Testis (tissue), 5 donors: ENCODE measurements at places on chromosomes 2 and 18. TPM values are rescaled to one million over a fixed set of nuclear protein-coding genes. Genes with fewer than 3 reads are reported as not detected.

Gene PLCL1
- 2.4 TPM for total RNA-seq

Gene DLGAP1
- 93.8 TPM for total RNA-seq

Gene PRKD3
- total RNA-seq = 78.1 TPM

DNA sequence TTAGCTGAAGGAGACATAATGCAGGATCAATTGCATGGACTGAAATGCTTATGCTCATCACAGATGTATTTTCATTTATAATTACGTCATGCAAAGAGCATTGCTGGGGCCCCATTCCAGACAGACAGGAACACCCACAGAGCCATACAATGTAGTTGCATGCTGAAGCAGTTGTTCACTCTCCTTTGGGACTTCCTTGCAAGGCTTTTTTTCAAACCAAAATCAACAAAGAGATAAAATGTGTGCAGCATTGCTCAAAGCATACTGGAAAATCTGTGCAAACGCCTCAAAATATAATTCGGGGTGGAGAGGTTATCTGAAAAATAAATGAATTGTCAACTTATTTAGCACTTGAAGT is 463.2 kb downstream of the CDH2 start:
- no peak for DNase-seq

DNA sequence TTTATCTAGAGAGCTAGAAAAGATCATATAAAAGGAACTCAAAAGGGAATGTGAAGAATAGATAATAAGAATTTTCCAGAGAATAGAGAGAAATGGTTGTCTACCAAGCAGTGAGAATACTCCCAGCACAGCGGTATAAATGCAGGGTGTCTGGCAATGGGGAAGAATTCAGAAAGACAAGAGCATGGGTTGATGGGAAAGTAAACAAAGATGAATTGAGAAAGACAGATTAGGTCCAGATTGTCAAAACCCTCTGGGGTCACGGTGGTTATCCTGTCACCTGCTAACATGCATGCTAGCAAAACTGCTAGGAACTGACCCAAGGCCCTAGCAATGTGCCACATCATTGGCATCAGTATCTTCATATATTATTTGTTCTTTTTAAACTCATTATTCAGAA is 30.8 kb upstream of the C1D start:
- no peak for DNase-seq

- DNase-seq = no peak
Measured at GRCh38 chr18:1585881-1586488, 681.3 kb downstream of the ADCYAP1 start.

GRCh38 chr2:111975819-111976218 is 77.4 kb downstream of the MERTK start:
- no peak for DNase-seq

DNA sequence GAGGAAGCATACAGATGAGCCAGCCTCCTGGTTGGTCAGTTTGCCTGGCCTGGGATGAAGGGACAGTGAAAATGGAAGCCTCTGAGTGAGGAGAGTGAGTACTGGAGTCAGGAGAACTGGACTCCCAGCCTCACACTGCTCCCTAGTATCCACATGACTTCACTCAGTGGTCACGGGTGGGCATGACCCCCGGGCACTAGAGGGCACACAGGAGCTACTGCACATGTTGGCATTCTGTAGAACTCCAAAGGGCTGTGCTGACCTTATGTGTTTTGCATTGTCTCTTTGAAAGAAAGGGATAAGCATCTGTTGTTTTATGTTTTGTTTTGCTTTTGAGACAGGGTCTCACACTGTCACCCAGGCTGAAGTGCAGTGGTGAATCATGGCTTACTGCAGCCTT is 23.7 kb downstream of the NCAPH start:
- DNase-seq = peak; percentile 65

DNA sequence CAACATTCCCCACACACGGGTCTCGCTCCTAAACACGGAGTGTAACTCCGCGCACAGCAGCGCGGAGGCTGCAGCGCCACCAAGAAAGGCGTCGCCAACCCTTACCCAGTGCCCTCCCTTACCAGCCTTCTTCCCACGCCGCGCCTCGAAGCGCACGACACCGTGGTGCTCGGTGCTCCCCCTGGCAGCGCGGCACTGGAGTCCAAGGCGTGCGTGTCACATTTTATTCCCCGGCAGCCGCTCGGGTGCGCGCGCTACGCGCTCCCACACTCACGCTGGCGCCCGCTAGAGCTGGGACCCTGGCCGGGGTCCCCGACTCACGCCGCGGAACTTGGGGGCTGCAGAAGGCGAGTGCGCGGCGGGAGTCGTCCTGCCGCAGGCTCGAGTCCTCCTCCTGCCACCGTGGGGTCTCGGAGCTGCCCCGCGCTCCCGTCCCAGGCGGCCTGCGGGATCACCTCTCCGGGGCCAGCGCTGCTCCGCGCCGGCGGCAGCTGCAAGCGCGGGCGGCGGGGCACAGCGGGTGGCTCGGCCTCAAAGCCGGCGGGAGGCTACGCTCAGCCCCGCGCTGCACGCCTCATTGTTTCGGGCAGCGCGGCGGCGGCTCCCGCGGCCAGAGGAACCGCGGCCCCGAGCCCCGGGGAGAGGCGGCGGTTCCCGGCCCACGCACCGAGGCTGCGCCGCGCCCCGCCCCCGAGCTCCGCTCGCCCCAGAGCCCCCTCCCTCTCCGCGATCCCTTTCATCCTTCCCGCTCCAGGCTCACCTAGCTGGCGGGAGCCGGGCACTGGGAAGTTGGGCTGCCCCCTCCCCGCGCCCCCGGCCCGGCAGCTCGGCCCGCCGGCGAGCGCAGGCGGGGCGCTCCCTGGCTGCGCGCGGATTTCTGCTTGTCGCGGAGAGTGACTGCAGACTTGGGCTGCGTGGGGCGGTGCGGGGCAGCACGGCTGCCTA is at the start of gene ST6GAL2:
ST6GAL2 (minus strand) TSS at position 197 of the 945 bp plus-strand sequence. CDS start 42,190 bp downstream, outside the sequence.
- peak; percentile 79 for DNase-seq

DNA sequence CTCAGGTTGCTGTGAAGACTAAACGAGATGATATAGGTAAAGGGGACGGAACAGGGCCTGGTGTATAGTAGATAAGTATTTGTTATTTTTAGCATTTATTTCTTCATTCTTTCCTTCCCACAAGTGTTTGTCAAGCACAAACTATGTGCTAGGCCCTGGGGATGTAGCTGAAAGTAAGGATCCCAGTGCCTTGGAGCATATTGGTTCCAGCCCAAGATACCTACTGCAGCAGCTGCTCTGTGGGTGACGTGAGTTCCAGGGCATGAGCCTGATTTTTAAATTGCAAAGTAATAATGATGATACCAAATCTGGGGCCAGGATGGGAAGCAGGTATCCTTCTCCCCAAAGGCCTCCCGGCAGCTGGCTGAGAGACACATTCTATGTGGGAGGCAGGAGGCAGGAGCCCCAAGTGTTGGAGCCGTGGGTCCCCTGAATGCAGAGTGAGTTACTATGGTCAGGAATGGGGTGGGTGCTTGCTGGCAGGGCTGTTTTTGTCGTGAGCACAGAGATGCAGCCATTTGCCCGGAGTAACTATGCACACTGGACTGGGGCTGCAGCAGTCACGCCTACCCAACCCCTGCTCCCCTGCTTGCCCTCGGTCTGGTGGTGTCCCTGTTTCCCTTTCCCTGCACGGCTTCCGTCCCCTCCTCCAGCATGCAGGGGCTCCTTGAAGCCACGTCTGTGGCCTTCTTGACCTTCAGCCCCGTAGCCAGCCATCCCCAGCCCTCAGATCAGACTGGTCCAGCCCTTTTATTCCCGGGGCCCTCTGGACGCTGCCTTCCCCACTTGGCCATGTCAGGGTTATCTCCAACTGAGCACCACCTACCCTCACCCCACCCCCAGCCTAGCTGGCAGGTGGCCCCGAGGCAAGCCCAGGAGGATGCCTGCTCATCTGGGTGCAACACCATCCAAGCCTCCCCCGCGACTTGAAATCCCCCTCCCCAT is 52.4 kb downstream of the INHBB start:
- DNase-seq = peak; percentile 8
